NAMALWA (cell line): ENCODE measurements at places on chromosomes 6 and 20.
A peak's percentile ranks its signal among the peaks of the same experiment; 100 is the strongest.

DNA sequence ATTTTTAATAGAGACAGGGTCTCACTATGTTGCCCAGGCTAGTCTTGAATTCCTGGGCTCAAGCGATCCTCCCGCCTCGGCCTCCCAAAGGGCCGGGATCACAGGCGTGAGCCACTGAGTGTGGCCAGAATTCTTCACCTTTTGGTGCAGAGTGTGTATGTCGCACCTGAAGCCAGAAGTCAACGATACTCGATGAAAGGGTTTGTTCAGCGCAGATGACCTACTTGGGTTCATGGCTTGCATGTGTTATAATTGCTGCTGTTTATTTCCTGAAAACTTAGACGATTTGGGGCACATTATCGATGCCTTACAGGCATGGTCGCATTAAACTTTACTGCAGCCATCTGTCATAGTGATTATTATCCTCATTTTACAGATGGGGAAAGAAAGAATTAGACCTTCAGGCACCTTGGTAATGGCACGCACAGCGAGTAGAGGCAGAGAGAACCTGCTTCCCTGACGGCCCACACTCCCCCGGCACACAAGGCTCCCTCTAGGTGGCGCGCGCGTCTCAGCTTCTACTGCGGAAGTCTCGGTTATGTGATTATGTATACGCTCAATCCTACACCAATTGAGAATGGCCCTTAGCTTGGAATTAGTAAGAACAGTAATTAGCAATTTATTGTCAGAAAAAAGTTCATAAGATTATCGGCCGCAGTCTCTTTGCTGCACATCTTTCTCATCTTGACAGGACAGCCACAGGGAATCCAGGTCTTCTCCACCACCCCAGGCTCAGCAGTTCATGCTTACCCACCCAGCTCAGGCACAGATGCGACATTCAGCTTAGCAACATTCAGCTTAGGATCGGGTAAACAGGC, 212.8 kb upstream of the PROKR2 start:
- peak; percentile 91 for DNase-seq

DNA sequence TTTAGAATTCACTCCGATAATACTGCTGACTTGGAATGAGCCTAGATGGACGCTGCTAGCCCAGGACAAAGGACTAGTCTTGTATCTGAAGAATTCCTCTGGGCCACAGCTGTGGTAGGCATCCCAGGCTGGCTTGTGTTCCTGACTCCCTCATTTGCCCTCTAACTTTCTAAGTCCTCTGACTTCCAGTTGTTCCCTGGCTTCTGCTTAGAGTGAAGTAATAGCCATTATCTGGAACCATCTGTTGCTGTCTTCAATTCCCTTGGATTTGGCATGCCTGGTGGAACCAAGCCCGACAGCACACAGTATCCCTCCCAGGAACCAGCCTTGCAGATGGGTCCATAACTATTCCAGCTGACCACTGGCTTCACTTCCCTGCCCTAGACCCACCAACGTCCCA, 376.0 kb downstream of the SYNE1 start:
- no peak for DNase-seq

- DNase-seq = no peak
Observed at GRCh38 chr20:50618537-50618936, 72.8 kb downstream of the RIPOR3 start.

- no peak for DNase-seq
Observed at GRCh38 chr6:5054245-5054873, 30.8 kb upstream of the PPP1R3G start.

- DNase-seq = no peak
Observed at GRCh38 chr6:112409311-112409710, 62.2 kb downstream of the RFPL4B start.

DNA sequence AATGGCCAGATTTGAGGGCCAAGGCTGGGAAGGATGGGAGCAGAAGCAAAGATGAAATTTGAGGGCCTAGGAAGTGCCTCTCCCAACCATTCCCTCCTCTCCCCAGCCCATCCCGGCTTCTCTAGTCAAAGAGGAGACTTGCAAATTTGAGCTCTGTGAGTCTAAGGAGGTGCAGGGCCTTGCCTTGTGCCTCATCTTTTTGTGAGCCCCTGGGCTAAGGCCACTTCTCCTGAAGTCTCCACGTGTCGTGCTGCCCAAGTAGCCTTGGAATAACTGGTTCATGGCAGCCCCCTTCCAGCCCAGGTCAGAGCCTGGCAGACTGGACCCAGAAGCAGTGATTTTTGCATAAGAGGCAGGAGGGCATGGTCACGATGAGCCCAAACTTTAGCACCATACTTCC, 6.7 kb downstream of the PTGIS start:
- DNase-seq = no peak

GRCh38 chr6:155765275-155766194, 309.9 kb upstream of the NOX3 start:
- DNase-seq = no peak

- DNase-seq = no peak
Observed at GRCh38 chr20:2283706-2284423, 11.9 kb upstream of the TGM3 start.

- no peak for DNase-seq
Observed at GRCh38 chr6:125273965-125274364, 27.8 kb downstream of the HDDC2 start.

GRCh38 chr6:26017632-26017966, 55.0 kb downstream of the TRIM38 start:
- no peak for DNase-seq

GRCh38 chr6:119233312-119233984, 116.1 kb downstream of the MAN1A1 start:
- no peak for DNase-seq
